Stimulated activated CD4-positive, alpha-beta T cell treated with anti-CD3 and anti-CD28 coated beads, Interleukin-4, amount 100 ng/mL, for 4 hours (primary cell): ENCODE measurements at places on chromosomes 5 and 9.

DNA sequence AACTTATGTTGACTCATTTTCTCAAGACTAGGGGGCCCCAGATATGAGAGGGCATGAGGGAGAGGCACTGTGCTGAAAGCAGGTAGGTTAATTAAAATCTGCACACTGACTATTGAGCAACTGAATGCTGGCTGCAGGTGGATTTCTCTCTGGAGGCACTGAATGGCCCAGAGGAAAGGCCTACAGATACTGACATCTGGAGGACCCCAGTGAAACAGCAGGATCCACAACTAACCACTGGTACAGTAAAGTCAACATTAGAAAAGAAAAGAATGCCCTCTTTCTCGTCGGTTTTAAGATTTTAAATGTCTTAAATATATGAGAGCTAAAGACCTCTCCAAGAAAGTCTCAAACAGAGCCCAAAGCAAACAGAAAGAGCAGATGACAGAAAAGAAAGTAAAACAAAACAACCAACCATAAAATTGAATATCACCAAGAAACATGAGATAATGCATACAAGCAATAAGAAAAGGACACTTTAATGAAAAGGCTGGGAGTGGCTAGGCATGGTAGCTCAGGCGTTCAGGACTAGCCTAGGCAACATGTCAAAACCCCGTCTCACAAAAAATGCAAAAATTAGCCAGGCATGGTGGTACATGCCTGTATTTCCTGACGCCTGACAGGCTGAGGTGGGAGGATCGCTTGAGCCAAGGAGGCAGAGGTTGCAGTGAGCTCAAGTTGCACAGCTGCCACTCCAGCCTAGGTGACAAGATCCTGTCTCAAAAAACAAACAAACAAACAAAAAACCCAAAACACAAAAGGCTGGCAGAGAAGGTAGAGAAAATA, 43.3 kb downstream of the PUM3 start:
- no peak for DNase-seq

DNA sequence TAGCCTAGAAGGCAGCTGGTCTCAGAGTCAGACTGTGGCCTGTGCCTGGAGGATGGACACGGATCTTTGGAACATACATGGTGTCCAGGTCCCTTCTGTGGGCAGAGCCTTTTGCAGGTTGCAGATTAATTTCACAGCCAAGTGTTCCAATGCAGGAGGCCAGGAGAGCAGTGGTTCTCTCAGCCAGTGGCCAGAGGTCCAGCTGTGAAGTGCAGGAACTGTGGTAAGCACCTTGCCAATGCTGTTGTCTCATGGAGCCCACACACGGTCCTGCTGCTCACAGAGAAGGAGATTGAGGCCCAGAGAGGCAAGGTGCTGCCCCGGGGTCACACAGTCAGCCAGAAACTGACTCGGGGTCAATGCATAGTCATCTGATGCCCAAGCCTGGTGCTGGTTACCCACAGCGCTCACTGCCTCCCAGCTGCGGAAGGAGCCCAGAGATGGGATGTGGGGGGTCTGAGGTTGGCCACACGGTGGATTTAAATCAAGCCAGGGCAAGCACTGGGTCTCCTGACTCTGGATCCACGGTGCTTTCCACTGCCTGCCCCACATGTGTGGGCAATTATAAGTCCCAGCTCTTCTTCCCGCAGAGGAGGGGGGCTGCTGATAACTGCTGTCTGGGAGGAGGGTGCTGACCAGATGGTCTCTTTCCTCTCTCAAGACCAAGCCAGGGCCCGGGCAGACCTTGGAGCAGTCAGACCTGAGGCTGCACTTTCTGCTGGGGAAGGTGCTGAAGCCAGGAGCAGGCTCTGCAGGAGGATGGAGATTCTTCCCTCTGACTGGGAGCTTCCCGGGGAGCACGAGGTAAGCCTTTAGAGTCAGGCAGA, 2.8 kb downstream of the PDGFRB start:
- no peak for DNase-seq

GRCh38 chr5:107468276-107468675, 202.5 kb downstream of the EFNA5 start:
- no peak for DNase-seq

DNA sequence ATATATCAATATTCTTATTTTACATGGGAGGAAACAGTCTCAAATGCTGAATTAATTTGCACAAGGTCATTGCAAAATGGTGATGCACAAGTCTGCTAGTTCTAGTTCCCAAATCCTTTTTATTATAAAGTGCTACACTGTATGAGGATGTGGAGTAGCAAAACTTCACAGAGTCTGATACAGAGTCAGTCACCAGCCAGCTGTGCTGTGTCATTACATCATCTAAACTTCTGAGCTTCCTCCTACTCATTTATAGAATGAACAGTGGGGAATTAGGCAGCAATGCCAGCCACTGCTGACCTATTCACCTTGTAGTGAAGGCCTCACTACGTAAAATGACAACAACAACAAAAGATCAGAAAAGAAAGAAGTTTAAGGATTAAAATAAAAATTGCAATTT, 357.8 kb downstream of the TMEM167A start:
- DNase-seq, result no peak

GRCh38 chr5:73935719-73936118, 309.7 kb downstream of the ARHGEF28 start:
- no peak for DNase-seq

- DNase-seq, result no peak
These were observed 6.5 kb upstream of the MAT2B start for GRCh38 chr5:163498886-163499285.

- no peak for DNase-seq
These were observed 404.0 kb downstream of the PDE4D start for GRCh38 chr5:59489551-59489950.

- no peak for DNase-seq
These were observed 234.8 kb downstream of the AUH start for GRCh38 chr9:91126761-91127445.

DNA sequence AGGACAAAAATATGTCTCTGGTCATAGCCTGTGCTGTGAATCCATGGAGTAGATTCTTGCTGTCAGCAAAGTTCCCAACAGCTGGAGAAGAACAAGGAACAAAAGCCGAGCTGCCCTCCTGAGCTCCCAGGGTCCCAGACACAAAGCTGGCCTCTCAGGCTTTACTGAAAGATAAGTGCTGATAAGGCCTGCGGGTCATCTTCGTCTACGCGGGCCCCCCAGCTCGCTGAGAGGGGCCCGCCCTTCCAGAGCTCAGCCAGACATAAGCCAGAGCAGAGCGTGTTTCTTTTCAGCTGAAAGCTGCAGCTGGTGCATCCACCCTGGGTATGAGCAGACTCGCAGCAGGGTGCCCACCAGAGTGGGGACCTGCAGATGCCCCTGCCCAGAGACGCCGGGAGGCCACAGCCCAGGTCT, 84.7 kb downstream of the HSD17B3 start:
- no peak for DNase-seq

DNA sequence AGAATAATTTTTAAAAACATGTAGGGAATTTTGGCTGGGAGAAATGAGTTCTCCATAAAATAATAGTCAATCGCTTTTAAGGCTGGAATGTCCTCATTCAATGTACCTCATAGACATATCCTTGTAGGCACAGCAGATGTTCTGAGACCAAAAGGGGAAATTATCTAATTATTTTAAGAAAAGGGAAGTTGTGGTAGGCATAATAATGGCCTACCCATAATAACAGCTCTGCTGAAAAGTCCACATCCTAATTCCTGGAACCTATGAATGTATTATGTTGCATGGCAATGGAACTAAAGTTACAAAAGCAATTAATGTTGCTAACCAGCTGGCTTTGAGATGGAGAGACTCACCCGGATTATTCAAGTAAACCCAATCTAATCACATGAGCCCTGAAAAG, 216.1 kb downstream of the TRIM36 start:
- no peak for DNase-seq

DNA sequence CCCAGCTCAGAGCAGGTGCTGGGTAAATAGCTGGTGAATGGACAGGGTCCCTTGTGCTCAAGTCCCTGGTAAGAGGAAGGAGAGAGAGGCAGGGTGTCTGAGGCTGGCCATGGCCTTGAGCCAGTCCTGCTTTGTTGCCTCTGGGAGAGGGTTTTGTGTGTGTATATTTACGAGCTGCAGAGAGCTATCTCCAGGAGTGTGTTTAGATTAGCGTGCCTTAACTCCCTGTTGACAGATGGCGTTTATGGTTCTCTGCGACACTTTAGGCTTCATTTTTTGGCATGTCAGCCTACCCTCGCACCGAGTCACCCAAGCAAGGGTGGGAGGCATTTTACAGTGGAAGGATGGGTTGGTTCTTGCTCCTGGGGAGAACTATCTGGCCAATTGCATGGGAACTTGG, 22.2 kb downstream of the HMCN2 start:
- no peak for DNase-seq

GRCh38 chr5:107809201-107810034, 138.7 kb upstream of the EFNA5 start:
- DNase-seq, result no peak

GRCh38 chr9:115107701-115108100, 10.3 kb downstream of the TNC start:
- DNase-seq, result no peak

GRCh38 chr5:44707721-44708120, 101.0 kb upstream of the MRPS30 start:
- DNase-seq, result no peak

- no peak for DNase-seq
These were observed 117.9 kb downstream of the GOLPH3 start for GRCh38 chr5:32055891-32056866.

- DNase-seq, result no peak
These were observed 295.5 kb upstream of the WWC1 start for GRCh38 chr5:167995844-167996425.

DNA sequence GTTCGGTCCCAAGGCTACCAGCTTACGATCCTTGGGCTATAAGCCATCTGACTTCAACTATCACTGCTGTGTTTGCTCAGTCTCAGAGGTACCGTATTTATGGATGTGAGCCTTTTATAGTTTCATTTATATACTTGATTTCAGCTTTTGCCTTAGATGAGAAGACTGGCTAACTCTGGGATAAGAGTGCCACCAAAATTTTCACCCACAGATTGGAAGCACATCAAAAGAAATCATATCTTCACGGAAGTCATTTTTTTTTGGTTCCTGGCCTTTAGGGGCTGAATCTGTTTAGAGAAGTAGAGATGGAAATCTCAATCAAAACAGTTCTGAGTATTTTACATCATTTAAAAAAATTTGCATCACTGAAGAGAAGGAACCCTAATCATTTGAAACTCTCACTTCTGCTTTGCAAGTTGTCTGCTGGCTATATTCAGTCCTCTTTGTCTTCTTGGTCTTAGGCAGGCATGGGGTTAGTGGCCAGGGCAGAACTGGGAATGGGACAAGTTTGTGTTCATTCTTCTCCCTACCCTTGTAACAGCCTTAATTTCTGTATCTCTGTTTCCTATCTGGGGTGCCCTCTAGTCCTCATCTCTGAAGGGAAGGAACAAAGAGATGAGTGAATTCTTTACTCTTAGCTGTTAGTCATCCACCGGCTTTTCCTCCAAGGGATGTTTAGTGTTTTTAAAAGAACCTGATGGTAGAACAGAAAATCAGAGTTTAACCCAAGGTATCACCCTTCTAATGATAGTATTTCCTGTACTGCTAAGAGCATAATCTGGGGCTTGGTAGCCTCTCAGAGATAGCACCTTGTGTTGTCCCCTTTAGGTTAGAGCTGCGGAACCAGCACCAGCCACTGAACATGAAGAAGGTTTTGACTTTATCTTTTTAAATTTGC, 14.1 kb upstream of the TNFAIP8 start:
- no peak for DNase-seq

DNA sequence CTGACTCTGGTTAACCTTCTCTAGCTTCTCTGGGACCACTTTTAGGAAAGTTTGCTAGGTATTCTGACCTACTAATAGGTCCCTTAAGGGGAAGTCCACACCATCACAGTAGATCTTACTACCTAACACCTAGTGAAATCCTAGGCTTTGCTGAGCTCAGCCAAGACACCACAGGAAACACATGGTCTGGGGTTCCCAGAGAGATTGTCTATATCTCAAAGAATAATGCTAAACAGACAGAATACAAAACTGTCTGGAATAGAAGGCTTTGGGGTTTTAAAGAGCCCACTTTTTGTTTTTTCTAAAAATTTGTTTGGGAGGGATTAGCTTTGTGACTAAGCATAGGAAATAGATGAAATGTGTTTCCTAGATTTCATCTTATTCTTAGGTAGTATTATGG, 395.1 kb downstream of the ARHGEF28 start:
- DNase-seq, result no peak

- DNase-seq, result no peak
These were observed 3.3 kb upstream of the PBX3 start for GRCh38 chr9:125743682-125744428.

GRCh38 chr5:54469622-54470021, 14.1 kb downstream of the HSPB3 start:
- no peak for DNase-seq

DNA sequence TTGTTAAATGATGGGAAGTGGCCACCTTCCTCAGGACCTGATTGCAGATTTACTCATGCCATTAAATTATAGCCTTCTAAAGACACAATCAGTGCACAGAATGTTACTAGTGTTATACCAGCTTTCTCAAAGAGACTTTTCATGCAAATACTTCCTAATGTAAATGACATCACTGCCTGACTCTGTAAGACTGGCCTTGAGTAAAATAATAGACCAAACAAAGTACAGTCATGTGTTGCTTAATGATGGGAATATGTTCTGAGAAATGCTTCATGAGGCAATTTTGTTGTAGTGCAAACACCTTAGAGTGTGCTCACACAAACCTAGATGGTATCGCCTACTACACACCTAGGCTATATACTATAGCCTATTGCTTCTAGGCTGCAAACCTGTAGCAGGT, 17.0 kb upstream of the C1QTNF3 start:
- DNase-seq, result no peak

DNA sequence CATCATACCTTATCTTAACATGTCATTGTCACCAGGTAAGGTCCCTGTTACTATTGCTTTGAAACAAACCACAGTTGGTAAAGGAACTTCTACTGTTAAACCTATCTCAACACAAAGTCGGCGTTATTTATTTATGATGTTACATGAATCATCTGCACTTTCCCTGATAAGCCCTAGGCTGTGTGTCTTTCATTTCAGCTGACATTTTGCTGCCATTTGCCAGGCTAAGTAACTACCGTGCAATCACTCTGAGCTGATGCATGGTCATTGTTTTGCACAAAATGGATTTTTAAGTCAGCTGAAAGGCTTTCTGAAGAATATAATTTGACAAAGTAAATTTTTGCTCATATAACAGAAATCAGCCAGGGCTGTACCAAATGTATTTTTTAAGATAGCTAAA, 546.5 kb downstream of the ZNF608 start:
- no peak for DNase-seq

DNA sequence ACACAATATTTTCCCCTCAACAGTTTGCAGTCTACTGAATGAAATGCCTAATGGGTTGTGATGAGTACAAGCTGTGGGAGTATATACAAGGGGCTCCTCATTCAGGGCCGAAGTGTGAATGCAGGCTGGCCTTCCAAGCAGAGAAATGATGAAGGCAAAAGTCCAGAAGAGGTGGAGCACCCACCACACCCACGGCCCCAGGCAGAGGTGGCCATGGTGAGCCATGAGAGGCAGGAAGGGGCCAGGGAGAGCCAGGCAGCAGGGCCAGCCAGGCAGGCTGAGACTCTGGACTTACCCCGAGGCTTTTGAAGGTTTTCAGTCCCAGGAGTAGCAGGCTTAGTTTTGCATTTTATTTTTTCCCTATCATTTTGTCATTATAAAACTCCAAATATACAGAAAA, 218.1 kb downstream of the AUH start:
- no peak for DNase-seq

- DNase-seq, result no peak
These were observed 122.1 kb downstream of the SIL1 start for GRCh38 chr5:139076111-139076510.
